ENCODE measurements at places on chromosomes 2 and 18. TPM values are rescaled to one million over a fixed set of nuclear protein-coding genes. Genes with fewer than 3 reads are reported as not detected.

DNA sequence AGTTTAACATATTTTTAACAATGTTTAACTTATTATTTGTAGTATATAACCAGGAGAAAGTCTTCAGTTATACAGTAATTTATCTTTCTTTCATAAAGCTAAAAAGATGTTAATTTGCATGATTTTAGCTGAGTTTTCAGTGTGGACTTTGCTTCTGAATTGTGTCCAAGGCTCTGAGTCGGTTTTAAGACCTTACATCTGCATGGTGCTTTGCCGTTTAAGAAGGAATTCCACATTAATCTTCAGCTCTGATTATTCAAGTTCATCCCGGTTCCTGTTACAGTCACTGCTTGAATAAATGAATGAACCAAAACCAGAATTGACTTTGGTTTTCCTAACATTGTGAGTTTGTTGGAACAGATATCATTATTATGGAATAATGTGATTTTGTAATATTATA, 419.7 kb upstream of the RGPD4 start:
- no peak overlapping the region for H3K27ac ChIP-seq
- no peaks in the 10 kb centered on the region for H3K36me3 ChIP-seq
- H3K4me1 ChIP-seq: no peaks in the 10 kb centered on the region
- H3K27me3 ChIP-seq: no peaks in the 10 kb centered on the region

GRCh38 chr2:175854129-175854528, 147.9 kb downstream of the LNPK start:
- no peak overlapping the region for H3K27ac ChIP-seq
- DNase-seq: no peak
- H3K4me3 ChIP-seq: no peak overlapping the region

DNA sequence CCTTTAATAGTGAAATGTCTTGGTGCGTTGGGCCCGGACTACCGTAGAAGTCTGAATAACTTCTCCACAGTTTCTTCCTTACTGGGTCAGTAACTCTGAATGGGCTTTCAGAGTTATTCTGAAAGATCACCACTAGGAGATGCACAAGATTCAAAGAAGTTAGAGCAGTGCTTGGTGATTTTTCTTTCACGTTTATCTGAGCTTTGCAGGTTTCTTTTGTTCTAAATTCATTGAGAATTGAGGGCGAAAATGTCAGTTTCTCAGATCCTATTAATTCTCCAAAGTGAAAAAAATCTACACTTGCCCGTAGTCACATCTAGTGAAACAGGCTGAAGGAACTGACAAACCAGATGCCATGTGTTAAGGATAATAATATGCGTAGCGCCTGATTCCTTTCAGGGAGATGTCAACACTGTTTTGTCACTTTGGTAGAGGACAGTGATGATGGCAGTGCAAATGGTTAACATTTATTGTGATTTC, 70.1 kb downstream of the QPCT start:
- no peaks in the 10 kb centered on the region for H3K27me3 ChIP-seq
- no peaks in the 10 kb centered on the region for H3K4me1 ChIP-seq
- H3K36me3 ChIP-seq: no peaks in the 10 kb centered on the region
- DNase-seq: no peak
- peak overlapping the region; percentile 24 for H3K27ac ChIP-seq

DNA sequence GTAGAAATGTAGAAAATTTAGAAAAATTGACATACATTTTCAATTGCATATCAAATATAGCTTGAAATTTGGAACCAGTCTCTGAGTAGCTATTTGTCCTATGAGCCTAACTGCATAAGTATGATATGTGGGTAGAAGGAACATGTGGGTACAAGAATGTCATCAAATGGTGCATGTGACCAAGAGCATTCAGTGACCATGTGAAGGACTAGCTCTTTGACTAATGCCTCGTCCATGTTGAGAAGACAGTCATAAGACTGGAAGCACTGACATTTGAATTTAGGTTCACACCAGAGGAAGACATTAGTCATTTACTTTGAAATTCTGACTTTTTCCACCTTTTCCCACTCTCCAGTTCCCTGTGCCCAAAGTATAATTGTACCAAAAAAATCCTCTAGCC, 12.6 kb downstream of the MRPL44 start:
- H3K4me1 ChIP-seq: no peaks in the 10 kb centered on the region
- peaks cover 38% of the 10 kb centered on the region for H3K36me3 ChIP-seq
- H3K4me3 ChIP-seq: no peak overlapping the region

DNA sequence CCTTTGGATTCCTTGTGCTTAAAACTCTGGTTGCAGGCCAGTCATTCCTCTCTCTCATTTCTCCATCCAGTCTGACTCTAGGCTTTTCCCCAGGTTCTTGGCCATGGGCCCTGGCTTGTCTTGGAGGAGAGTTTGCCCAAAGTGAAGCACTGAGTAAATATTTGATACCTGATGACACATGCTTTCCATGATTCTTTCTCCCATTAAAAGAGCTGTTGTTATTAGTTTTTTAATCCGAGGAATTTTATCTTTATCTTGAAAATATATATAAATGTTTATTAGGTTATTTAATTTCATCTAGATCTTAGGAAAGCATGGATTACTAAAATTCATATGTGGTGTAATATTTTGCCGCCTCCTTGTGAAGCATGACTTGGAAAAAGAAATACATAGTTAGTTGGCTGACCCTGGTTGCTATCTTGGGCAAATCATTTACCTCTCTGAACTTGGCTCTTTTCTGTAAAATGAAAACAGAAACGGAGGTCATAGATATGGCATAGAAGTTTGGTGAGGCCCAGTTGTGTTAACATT, 650.1 kb downstream of the SLC4A3 start:
- H3K27me3 ChIP-seq: no peaks in the 10 kb centered on the region
- H3K27ac ChIP-seq: no peak overlapping the region
- peak; percentile 21 for DNase-seq
- H3K4me1 ChIP-seq: no peaks in the 10 kb centered on the region
- H3K4me3 ChIP-seq: no peak overlapping the region
- no peaks in the 10 kb centered on the region for H3K36me3 ChIP-seq

GRCh38 chr2:46230677-46231425, 66.4 kb upstream of the EPAS1 start:
- peaks cover 21% of the 10 kb centered on the region for H3K4me1 ChIP-seq
- no peaks in the 10 kb centered on the region for H3K27me3 ChIP-seq
- no peak overlapping the region for H3K4me3 ChIP-seq
- DNase-seq: peak; percentile 56
- no peaks in the 10 kb centered on the region for H3K36me3 ChIP-seq

- peak overlapping the region; percentile 45 for H3K4me3 ChIP-seq
- H3K27ac ChIP-seq: peak overlapping the region; percentile 88
- no peaks in the 10 kb centered on the region for H3K27me3 ChIP-seq
- peak; percentile 91 for DNase-seq
- peaks cover 58% of the 10 kb centered on the region for H3K4me1 ChIP-seq
- no peaks in the 10 kb centered on the region for H3K36me3 ChIP-seq
Observed at GRCh38 chr2:240565333-240566202, 2.7 kb upstream of the RNPEPL1 start.

DNA sequence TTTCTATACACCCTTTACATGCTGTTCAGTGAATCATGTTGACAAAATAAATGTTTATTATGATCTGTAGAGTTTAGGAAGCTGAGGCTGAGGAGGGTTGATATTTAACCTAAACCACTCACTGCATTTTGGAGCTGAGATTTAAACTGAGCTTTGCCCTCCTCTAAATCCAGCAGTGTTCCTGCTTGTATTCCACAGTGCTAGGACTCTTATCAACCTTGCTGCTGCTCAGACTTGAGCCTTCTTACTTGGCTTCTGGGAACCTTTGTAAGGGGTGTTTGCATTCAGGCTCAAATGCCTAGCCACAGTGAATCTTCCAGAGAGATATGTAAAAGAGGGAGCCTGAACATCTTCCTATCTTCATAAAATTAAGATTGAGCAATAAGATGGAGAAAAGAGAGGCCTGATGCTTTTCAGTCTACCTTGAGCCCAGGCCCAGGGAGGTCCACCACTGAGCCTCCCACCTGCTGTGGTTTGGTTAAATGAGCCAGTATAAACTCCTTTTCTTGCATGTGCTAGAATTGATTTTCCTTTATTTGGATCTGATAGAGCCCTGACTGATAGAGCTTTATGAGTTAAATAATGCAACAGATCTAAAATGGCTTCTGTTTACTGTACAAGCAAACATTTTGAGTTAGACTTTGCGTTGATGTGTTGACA, 149.7 kb downstream of the GULP1 start:
- H3K4me3 ChIP-seq: no peak overlapping the region
- no peak for DNase-seq
- no peaks in the 10 kb centered on the region for H3K4me1 ChIP-seq
- no peaks in the 10 kb centered on the region for H3K36me3 ChIP-seq
- no peaks in the 10 kb centered on the region for H3K27me3 ChIP-seq

GRCh38 chr2:216389570-216389969, 17.3 kb upstream of the MARCHF4 start:
- no peaks in the 10 kb centered on the region for H3K27me3 ChIP-seq
- no peaks in the 10 kb centered on the region for H3K36me3 ChIP-seq
- no peak overlapping the region for H3K27ac ChIP-seq
- H3K4me1 ChIP-seq: no peaks in the 10 kb centered on the region
- no peak overlapping the region for H3K4me3 ChIP-seq
- DNase-seq: no peak

GRCh38 chr18:14976736-14977430, 228.9 kb downstream of the ANKRD30B start:
- H3K4me3 ChIP-seq: no peak overlapping the region
- no peaks in the 10 kb centered on the region for H3K27me3 ChIP-seq
- DNase-seq: no peak
- H3K27ac ChIP-seq: no peak overlapping the region
- no peaks in the 10 kb centered on the region for H3K36me3 ChIP-seq

- H3K27ac ChIP-seq: no peak overlapping the region
- H3K4me1 ChIP-seq: peaks cover 8% of the 10 kb centered on the region
- no peaks in the 10 kb centered on the region for H3K36me3 ChIP-seq
- no peaks in the 10 kb centered on the region for H3K27me3 ChIP-seq
- H3K4me3 ChIP-seq: no peak overlapping the region
- no peak for DNase-seq
Observed at GRCh38 chr2:201952187-201952586, 81.5 kb upstream of the FZD7 start.

GRCh38 chr2:171846894-171847293, 47.1 kb downstream of the SLC25A12 start:
- no peak overlapping the region for H3K27ac ChIP-seq
- no peak overlapping the region for H3K4me3 ChIP-seq
- H3K27me3 ChIP-seq: no peaks in the 10 kb centered on the region

GRCh38 chr2:46339676-46340459, 42.7 kb downstream of the EPAS1 start:
- H3K4me1 ChIP-seq: peaks cover 100% of the 10 kb centered on the region
- no peaks in the 10 kb centered on the region for H3K36me3 ChIP-seq
- H3K27me3 ChIP-seq: no peaks in the 10 kb centered on the region

DNA sequence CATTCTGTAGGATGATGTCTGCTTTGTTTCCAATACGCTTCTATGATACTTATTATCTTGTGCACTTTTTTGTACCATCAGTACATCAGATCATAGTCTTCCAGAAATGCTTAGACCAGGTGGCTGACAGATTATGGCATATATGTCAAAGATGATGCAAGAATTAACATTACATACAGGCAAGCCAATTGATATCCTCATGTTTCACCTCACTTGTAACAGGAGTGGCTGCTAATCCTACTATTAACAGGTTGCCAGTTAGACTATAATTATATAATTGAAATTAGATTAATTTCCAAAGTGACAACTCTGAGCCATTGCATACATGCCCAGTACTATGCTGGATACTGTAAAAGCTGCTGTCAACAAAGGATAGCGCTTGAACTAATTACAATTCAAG, 77.2 kb downstream of the TLK1 start:
- no peaks in the 10 kb centered on the region for H3K27me3 ChIP-seq
- no peaks in the 10 kb centered on the region for H3K36me3 ChIP-seq
- H3K4me3 ChIP-seq: no peak overlapping the region
- H3K4me1 ChIP-seq: no peaks in the 10 kb centered on the region

DNA sequence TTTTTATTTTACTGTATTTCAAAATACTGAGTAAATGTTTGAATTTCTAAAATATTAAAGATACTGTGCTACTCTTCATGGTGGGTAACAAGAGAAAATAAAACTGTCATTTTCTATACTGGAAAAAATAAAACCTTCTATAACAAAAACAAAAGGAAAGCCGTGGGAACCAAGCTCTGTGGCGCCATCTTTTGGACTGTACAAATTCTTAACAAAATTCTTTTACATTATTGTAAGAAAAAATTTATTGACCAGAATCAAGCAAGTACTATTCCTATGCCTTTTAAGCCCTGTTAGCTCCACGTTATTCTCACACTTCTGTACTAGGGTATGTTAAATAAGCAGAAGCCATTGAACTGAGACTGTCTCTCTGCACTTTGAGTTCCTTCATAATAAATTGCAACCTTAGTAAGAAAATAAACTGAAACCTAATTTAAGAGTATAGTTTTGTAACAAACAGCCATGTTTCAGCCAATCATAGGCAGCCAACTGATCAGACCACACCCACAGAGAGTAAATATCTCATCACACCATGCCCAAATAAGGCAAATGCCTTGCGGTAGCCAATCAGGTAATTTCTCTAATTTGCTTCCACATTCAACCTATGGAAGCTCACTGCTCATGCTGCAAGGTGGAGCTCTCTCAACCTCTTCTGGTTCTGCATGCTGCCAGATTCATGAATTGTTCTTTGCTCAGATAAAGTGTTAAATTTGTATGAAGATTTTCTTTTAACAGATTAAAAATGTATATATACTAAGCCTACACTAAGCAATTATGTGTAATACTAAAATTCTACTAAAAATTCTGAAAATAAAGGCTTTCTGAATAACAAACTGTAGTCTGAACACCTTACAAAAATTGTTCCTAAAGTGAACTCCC, 42.2 kb downstream of the HIBCH start:
- no peak overlapping the region for H3K27ac ChIP-seq
- H3K36me3 ChIP-seq: no peaks in the 10 kb centered on the region
- no peaks in the 10 kb centered on the region for H3K4me1 ChIP-seq
- no peak overlapping the region for H3K4me3 ChIP-seq
- DNase-seq: no peak

DNA sequence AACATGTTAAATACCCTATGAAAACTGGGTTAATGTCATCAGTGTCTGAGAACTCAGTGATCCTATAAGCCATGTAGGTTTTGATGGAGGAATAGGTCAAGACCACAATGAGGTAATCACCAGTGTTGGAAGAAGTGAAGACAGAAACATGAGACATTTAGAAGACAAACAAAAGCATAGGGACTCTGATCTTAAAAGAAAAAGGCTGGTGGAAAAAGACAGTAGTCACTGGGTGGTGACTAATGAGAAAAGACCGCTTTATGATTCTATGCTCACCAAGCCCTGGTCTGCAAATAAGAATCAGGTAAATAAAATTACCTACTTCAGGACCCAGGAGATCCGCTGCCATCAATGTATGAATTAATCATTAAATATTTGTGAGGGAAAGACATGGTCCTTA, 271.9 kb downstream of the GPD2 start:
- H3K27me3 ChIP-seq: no peaks in the 10 kb centered on the region
- no peaks in the 10 kb centered on the region for H3K4me1 ChIP-seq
- no peak for DNase-seq

GRCh38 chr18:11251229-11251890, 102.0 kb upstream of the PIEZO2 start:
- no peak for DNase-seq
- no peak overlapping the region for H3K27ac ChIP-seq
- no peaks in the 10 kb centered on the region for H3K4me1 ChIP-seq
- no peaks in the 10 kb centered on the region for H3K36me3 ChIP-seq

- H3K27me3 ChIP-seq: no peaks in the 10 kb centered on the region
- DNase-seq: no peak
- H3K4me1 ChIP-seq: no peaks in the 10 kb centered on the region
Observed at GRCh38 chr2:141417246-141417797, 713.5 kb downstream of the LRP1B start.

The STK11IP gene
- total RNA-seq: 15.7 TPM

The RTP5 gene
- not detected for total RNA-seq

The TEX51 gene
- not detected for total RNA-seq

The LAMA3 gene
- total RNA-seq: 6.6 TPM
